Activated naive CD4-positive, alpha-beta T cell (primary cell): ENCODE measurements at places on chromosomes 1 and 21.
A peak's percentile ranks its signal among the peaks of the same experiment; 100 is the strongest.

DNA sequence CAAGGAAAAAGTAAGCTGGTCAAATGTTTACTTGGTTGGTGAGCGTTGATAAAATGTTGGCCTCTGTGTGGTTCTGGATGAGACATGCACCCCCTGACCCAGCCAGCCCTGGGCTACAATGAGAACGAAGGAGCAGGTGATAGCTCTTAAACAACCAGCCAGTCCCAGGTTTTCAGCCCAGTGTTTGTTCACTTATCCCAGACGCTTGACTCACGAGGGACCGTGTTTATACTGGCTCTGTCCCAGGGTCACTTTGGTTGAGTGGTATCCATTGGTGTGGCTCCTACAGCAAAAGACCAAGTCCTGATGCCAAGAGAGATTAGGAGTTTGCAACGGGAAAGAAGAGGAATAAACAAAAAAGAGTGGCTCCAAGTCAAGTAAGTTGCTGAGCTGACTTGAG lies 86.9 kb downstream of the KCNJ15 start:
- no peak for DNase-seq

DNA sequence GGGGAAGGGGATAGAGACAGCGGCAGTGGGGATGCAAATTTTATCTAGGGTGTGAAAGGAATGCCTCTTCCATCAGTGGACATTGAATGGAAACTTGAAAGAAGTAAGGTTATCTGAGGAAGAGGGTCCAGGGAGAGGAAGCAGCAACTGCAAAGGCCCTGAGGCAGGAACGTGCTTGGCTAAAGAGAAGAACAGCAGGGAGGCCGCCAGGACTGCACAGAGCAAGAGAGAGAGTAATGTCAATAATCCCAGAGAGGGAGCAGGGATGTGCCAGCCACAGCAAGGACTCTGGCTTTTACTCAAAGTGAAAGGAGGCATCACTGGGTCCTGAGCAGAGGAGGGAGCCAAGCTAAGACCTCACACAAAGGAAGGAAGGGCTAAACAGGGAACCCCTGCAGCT lies 50.9 kb downstream of the KCND3 start:
- no peak for DNase-seq

DNA sequence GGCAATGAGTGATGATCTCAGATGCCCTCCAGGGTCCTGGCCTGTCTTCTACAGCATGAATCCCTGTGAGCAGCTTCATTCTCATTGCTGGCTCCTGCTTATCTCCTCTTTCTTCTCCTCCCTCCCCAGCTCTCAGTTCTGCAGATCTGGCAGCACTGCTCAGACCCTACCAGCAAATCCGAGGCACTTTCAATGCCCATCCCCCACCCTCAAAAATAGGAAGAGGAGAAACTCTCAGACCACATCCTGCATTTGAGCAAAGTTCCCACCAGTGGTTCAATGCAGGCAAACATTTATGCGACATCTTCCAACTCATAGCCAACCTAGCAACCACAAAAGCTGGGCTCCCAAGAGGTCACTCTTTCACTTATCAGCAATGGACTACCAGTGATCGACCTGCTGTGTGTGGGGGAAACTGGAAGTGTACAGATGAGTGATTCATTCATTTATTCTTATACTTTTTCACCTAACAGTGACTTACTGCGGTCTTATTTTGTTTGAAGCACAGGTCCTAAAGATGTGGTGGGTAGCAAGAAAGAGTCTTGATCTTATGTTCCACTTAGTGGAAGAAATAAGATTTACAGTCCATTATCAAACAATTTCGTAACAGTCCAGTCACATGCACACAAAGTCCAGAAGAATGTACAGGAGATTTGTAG lies 5.8 kb upstream of the CHI3L2 start:
- DNase-seq: no peak

DNA sequence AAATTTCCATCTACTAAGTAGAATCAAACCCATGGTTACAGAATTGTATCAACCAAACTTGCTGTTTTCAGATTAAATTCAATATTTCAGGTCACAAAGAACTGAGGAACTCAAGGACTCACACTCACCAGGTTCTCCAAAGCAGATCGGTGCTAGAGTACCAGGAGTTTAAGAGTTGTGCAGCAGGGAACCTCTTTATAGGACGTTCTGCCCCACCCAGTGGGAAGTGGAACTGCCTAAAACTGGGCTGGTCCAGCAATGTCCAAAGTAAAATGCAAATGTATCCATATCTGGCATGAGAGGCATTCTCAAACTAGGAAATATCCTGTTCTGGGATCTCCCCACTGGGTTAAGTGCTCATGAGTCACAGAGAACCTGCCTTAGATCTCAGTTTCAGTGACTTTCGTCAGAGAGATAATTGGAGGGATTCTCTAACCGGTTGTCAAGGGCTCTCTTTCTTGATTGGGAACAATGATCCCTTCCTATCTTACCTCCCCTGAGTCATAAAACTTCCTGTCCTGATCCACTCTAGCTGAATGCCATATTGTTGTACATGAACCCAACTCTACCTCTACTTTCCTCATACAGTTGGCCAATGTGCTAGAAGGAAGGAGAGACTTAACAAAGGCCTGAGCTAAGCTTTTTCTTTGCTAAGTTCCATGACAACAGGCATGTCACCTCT lies at the start of gene SPRR2D:
TSS of gene SPRR2D (minus strand) at position 171 of the 682 bp plus-strand sequence. CDS start 774 bp downstream, outside the sequence.
- no peak for DNase-seq

- no peak for DNase-seq
Measured at GRCh38 chr1:208521534-208521933, 277.4 kb upstream of the PLXNA2 start.

DNA sequence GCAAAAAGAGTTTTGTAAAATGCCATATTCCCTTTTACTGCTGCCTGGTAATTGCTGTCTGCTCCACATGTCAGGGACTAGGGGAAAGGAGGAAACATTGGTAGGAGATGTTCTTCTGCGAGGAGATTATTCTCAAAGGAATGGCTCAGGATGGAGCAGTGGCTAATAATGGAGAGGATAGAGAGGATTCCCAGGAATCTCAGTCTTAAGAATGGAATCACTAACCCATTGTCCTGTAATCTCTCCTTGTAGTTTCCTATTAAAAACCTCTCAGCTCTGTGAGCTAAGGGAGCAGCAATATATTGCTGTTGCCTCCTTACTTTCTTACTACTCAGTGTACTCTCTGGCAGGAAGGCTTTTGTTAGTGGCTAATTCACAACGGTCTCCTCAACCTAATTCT lies 175.4 kb downstream of the HS2ST1 start:
- no peak for DNase-seq

- DNase-seq: no peak
Measured at GRCh38 chr21:29096218-29097015, 23.0 kb upstream of the CCT8 start.

- no peak for DNase-seq
Measured at GRCh38 chr1:229037806-229038405, 233.0 kb upstream of the RAB4A start.

GRCh38 chr1:156751451-156751756 lies at the start of gene HDGF:
Gene HDGF (minus strand): TSS chr1:156751675. CDS start chr1:156751429, 246 bp downstream.
- DNase-seq: no peak

DNA sequence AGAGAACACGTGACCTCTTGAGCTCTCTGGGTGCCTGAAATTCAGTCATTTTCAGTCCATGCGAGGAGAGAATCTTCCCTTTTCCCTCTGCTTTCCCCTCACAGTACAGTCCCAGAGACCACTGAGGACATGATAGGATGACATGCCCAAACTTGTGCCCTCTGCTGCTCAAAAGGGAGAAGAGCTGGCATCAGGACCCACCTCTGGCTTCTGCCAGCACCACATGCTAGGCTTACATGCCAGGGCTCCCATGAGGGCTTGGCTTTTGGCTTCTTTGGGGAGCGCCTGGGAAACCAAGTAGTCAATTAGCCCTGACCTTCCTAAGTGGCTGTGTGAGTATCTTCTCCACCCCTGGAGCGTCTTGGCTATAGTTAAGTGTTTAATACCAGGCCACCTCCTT lies 13.8 kb upstream of the KCNQ4 start:
- no peak for DNase-seq

DNA sequence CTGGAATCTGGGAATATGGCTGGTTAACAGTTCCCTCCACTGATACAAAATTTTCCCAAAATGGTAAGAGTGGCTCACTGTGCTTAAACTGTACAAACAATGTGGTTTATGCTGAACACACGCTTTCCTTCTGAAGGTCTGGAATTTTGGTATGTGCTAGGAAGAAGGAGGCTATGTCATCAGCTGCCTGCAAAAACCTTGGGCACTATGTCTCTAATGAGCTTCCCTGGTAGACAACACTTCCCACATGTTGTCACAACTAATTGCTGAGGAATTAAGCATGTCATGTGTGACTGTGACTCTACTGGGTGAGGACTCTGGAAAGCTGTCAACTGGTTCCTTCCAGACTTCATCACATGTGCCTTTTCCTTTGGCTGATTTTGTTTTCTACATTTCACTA lies 29.2 kb downstream of the IPP start:
- no peak for DNase-seq

- no peak for DNase-seq
Measured at GRCh38 chr1:70778056-70778762, 269.4 kb downstream of the PTGER3 start.

- peak; percentile 72 for DNase-seq
Measured at GRCh38 chr21:42309753-42310213, 5.4 kb downstream of the TFF3 start.

DNA sequence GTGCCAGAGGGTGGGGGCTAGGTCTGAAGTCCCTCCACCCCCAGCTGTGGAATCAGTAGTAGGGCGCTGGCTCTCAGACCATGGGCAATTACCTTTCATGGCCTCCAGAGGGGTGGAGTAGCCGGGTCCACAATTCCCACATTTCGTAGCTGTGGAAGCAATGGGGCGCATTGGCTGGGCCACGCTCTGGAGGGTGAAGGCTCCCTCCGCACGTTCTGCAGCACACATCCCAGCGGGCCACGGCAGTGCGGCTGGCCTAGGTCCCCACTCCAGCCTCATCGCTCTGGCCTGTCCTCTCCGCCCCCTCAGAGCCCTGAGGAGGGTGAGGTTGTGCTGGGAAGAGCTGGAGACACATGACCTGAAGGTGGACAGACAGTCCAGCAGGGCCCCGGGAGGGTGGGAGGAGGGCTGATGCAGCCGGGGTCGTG lies 2.9 kb downstream of the SELENBP1 start:
- DNase-seq: no peak
